ENCODE measurements at places on chromosomes 1 and 21. TPM values are rescaled to one million over a fixed set of nuclear protein-coding genes. Genes with fewer than 3 reads are reported as not detected.

DNA sequence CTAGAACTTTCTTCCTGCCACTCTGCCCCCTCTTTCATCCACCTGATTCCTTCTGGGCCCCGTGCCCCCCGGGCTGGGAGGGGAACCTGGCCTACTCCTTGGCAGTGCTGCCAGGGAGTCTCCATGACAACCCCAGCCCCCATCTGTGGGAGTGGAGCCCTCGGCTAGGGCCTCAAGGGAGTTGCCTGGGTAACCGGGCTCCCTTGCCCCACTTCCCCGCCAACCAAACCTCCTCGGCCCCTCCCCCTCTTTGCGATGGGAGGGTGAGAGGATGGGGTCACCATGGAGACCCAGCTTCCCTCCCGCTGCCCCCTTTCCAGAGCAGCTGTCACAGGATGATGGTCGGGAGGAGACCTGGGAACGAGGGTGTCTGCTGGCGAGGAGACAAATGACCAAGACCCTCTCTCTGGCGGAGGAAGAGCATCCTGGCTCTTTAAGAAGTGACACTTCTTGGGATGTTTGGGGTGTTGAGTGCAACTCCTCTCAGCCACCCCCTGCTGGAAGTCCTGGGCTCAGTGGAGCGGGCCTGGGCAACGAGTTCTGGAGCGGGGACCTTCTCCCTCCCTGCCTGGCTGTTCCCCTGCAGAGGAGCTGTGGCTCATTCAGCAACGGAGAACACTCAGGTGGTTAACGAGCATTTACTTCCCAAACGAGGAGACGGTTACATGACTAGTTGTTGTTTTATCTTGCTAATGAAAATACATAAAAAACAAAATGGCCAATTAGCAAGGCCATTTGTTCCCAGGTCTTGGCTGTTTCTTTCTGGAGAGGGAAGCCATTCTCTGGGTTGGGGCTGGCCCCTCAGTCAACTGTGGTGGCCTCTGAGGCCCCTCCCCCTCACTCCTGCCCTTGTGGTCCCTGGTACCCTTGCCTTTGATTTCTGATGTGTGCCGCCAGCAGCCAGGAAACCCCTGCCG lies 82.8 kb downstream of the UBIAD1 start:
- no peak for DNase-seq

- no peak for DNase-seq
Observed at GRCh38 chr1:156664046-156664766, 13.0 kb downstream of the NES start.

Gene PMF1
- 65.6 TPM for polyA plus RNA-seq

DNA sequence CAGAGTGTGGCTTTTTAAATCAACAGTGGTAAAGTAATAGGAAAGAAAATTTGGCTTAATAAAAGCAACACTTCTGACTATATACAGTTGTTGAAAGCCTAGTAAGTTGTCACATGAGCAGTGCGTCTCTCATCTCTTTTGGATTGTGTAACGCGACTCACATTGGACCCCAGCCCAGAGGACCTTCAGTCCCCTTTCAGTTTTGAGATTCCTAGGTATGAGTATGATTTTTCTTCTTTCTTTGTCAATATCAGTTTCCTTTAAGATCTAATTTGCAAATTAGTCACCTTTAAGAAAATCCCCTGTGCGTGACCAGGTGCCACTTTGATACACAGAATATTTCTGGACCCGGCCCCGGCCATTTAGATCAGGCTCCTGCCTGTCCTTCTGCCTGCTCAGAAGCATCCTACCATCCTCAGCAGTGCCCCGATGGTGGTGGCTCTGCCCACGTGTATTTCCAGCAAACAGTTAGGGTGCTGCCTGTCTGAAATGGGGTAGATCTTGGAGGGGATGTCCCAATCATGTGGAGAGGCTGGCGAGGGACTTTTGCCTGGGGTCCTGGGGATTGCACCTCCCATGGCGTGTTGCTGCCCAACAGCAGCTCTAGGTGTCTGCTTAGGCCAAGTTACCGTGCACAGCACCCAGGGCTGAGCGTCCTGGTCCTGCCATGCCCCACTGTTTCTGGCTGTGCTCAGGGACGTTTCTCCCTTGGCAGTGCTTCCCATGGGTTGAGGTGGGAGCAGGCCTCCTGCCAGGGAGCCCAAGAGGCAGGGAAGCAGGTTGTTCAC lies 21.1 kb downstream of the SNAP47 start:
- DNase-seq, result no peak

Gene OR6K3
- polyA plus RNA-seq, result not detected

Gene SLAMF9
- not detected for polyA plus RNA-seq

- no peak for DNase-seq
Observed at GRCh38 chr1:175204330-175204729, 11.8 kb upstream of the KIAA0040 start.

Gene SLC16A4
- 3.6 TPM for polyA plus RNA-seq

DNA sequence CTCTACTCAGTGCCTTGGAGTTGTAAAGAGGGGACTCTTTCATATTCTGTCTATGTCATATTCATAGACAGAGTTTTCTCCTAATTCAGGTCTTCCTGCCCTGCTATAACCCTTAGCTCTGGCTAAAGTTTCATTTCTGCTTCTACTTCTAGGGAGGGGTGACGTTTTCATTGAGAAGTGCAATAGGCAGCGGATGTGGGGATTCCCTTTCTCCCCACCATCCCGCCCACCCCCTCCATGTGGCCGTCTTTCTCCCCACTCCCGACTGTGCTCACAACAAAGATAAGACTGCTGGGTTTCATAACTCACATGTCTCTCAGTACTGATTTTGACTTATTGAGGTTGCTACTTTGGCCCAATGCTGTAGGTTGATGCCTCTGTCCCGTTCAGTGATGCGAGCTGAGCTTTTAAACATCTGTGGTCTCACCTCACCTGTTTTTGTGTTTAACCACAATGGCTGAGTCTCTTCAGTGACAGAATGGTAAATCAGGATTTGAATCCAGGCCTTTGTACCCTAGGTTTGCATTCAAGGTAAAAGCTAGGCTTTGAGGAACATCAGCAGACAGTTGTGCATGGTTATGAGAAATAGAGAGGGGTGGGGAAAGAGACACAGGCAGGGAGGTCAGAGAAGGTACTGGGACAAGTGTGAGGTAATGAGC lies 7.8 kb upstream of the KIF14 start:
- DNase-seq, result no peak

GRCh38 chr1:40079774-40080400 lies 17.2 kb downstream of the PPT1 start:
- DNase-seq, result no peak

Gene ACTN2
- polyA plus RNA-seq, result 12.8 TPM

DNA sequence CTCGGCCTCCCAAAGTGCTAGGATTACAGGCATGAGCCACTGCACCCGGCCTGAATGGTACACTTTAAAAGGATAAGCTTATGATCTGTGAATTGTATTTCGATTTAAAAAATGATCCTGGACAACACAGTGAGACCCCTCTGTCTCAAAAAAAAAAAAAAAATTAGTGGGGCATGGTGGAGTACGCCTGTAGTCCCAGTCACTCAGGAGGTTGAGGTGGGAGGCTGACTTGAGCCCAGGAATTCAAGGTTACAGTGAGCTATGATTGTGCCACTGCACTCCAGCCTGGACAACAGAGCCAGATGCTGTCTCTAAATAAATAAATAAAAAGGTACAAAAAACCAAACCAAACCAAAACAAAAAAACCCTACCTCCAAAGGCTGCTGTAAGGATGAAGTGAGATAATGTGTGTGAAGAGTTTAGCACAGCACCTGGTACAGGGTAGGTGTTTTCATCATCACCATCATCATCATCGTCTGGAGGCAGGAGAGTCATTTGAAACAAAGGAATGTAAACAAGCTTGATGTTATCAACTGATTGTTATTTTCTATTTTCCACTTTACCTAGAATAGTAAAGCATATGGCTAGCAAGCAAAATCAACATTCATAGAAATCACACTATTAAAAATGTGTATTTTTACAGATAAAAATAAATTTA lies 22.5 kb upstream of the HTR1D start:
- DNase-seq, result no peak

DNA sequence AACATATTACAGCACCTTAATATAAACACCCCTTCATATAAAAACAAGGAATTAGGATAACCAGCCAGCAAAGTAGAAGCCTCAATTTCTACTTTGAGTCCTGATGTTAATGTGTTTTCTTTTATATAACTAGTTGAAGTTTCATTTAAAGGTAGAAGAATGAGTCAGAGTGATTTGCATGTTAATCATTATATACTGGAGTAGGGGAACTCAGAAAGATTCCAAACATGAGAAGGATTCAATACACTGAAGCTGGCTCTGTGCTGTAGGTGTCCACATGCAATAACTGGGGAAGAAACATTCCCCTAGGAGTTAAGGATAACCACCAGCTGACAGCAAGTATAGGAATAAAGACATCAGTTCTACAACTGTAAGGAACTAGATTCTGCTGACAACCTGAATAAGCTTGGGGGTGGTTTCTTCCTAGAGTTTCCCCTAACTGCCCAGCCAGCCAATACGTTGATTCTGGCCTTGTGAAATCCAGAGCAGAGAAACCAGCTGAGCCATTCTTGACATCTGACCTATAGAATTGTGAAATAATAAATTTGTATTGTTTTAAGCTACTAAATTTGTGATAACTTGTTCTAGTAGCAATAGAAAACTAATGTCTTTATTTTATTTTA lies 33.4 kb upstream of the RNPC3 start:
- no peak for DNase-seq

DNA sequence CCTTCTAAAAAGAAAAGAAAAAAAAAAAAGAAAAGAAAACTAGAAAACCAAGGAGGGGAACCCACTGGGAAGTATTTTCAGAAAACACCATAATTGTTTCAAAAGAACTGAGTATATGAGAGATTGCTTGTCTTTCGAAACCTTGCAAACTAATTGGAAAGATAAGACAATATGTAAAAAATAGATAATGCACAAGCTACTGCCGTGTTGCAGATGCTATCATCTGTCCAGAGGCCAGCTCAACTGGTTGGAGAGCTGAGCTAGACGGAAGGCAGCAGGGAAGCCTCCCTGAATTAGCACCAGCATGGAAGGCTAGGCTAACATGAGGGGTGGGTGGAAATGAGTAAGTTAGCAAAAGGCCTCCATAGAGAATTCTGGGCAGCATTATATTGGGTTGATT lies 16.2 kb upstream of the CACHD1 start:
- DNase-seq, result no peak

DNA sequence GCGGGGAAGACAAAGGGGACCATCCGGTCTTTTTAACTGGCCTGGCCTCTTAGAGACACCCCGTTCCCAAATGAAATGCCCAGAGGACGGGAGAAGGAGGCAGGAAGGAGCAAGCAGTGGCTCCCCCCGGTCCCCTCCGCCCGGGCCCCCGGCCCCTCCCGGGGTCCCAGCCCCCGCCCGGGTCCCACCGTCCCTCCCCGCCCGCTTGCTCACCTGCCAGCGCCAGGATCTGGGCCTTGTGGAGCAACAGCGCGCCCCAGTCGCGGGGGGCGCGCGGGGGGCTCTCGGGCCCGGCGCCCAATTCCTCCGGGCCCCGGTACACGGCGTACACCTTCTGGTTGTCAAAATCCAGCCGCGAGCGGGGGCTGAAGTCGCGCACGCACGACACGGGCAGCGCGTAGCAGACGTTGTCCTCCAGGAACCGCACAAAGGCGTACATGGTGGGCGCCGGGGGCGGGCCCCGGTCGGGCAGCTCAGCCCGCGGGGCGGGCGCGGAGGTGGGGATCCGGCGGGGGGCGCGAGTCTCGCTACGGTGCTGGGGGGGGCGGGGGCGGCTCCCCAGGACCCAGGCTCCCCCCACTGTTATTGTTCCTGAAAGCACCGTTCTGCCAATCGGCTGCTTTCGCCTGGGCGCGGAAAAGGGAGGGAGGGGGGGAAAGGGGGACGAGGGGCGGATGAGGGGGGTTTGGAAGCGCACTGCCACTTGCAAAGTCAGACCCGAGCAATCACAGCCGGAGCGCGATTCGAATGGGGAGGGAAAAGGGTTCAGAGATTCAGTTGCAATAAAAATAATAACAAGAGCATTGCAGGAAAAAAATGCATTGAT lies at the start of gene BEND5:
Gene BEND5 (minus strand): TSS at position 499 of the 826 bp plus-strand sequence. CDS start 60 bp downstream, at position 439.
- peak; percentile 63 for DNase-seq

- DNase-seq, result no peak
Observed at GRCh38 chr21:46018615-46019014, 37.0 kb downstream of the COL6A1 start.

DNA sequence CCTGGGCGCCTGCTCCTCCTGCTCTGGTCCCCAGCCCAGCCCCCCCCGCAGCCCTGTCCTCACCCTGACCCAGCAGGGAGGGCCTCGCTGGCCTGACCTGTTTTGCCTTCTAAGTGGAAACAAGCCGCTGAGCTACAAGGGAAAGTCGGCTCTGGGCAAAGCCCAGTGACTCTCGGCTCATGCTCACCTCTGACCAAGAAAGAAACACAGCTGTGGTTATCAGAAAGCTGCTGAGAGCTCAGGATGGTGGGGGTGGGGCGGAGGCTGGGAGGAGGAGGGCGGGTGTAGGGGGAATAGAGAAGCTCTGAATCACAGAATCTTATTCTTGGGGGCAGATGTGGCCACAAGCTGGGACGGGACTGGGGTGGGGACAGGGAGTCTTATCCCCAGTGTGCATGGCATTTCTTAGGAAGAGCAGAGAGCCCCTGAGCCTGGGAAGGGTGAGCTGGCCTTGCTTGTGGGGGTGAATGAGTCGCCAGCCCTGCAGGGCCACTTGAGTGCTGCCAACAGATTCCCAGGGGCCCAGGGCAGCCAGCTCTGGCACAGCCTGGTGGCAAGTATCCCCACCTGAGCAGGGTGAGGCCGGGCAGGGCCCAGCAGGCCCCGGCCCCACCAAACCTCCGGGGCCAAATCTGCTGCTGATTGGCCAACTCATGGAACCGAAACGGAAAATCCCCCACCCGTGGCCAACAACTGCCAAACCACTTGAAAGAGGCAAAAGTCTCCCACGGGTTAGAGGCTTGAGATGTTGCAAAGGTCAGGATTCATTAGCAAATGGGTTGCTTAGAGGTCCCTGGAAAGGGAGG lies 120.6 kb downstream of the SPSB1 start:
- no peak for DNase-seq

Gene C1orf141
- polyA plus RNA-seq, result not detected

GRCh38 chr1:15029036-15029435 lies 124.5 kb upstream of the TMEM51 start:
- DNase-seq, result no peak

- peak; percentile 50 for DNase-seq
Observed at GRCh38 chr1:209266590-209267205, 316.8 kb upstream of the CAMK1G start.

DNA sequence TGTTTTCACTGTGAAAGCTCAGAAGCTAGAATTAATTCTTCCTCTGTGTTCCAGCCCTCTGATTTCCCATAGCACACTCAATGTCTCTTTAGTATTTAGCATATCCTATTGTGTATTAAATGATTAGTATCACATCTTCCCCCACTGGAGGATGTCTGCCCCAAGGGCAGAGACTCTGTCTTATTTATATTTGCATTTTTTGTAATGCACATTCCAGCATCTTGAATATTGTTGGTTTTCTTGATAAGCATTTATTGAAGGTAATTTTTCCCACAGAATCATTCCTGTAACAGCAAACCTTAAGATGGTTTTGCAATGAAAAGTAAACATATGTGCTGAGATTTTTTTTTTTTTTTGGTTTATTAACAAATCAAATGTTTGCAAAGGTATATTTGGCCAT lies 34.1 kb downstream of the CENPF start:
- DNase-seq, result no peak

GRCh38 chr1:119045096-119045746 lies 57.1 kb upstream of the TBX15 start:
- no peak for DNase-seq

Gene SZT2
- 14.9 TPM for polyA plus RNA-seq

GRCh38 chr21:34074283-34075090 lies 1.1 kb downstream of the MRPS6 start:
- no peak for DNase-seq

Gene SLC44A5
- 0.77 TPM for polyA plus RNA-seq

Measured in urinary bladder (tissue), 4 donors.